Right renal pelvis (tissue), 4 donors: ENCODE measurements at places on chromosomes 3 and 15. TPM values are rescaled to one million over a fixed set of nuclear protein-coding genes. Genes with fewer than 3 reads are reported as not detected.
A peak's percentile ranks its signal among the peaks of the same experiment; 100 is the strongest.

DNA sequence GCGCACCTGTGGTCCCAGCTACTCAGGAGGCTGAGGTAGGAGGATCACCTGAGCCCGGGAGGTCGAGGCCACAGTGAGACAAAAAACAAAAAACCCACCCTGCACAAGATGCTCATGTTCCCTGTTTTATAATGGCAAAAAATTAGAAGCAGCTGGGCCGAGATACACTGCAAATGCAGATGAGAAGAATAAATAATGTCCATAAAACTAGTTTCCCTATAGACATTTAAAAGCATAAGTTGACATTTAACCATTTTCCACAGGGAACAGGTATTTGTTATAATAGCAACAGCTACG lies 537 bp upstream of the SCAP start:
- no peak for DNase-seq

GRCh38 chr15:63500265-63501250 lies 3.8 kb upstream of the USP3 start:
- no peak for DNase-seq

GRCh38 chr15:37416103-37416502 lies 315.8 kb upstream of the MEIS2 start:
- DNase-seq = no peak

HGD gene
- polyA plus RNA-seq = 92.9 TPM

DNA sequence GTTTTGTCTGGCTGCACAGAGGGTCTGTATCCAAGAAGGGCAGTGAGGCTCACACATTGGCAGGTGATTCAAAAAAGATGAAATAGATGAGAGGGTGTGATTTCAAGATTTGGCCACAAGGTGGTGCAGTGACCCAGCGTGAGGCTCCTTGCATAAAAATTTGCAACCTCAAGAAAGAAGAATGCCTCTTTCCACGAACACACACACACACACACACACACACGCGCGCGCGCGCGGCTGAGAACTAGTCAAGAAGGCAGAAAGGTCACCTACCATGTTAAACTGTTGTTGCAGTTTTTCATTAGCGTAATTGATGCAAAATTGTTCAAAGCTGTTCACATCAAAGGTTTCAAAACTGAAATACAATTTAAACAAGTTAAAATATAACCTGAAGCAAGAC lies 39.2 kb downstream of the MYO5C start:
- peak; percentile 79 for DNase-seq

DNA sequence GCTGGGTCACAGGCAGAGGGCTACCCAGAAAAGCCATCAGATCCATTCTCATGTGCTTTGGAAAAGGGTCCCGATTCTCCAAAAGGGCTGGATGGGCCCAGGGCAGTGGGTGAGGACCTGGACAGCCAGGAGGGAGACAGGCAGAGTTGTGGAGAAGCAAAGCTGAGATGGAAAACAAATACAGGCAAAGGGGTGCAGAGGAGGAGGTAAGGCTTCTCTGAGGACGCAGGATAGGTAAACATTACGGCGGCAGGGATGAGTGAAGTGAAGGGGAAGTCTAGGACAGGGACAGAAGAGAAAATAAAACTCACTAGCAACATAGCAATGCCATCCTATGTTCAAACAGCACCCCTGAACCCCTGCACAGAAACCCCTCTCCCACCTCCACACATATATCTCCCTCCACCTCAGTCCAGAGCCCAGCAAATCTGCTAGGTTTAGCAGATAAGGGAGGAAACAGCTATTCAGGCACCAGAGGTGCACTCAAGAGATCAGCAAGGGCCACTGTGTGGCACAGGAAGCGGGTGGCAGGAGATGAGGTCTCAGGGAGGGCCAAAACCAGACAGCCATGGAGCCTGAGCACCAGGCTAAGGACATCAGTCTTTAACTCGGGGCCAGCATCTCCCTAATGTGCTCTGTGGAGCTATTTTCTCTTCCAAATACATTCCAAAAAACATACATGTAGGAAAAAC lies 51.3 kb downstream of the HOMER2 start:
- DNase-seq = no peak

DNA sequence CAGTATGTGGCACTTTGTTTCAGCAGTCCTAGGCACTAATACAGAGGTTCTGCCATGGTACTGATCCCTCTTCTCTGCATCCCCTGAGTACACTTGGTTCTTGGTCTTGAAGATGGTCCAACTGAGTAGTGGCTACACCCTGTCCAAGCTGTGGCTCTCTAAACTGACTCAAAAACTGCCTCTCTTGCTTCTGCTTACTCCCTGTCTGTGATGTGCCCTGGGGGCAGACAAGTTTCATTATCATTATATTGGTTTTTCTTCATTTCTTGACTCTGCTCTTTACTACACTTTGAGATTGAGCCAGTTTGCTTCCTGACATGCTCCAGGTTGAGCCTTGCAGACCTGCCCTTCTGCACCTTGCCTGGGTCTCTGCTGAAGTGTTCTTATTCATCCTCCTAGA lies 18.9 kb upstream of the ST3GAL6 start:
- no peak for DNase-seq

DNA sequence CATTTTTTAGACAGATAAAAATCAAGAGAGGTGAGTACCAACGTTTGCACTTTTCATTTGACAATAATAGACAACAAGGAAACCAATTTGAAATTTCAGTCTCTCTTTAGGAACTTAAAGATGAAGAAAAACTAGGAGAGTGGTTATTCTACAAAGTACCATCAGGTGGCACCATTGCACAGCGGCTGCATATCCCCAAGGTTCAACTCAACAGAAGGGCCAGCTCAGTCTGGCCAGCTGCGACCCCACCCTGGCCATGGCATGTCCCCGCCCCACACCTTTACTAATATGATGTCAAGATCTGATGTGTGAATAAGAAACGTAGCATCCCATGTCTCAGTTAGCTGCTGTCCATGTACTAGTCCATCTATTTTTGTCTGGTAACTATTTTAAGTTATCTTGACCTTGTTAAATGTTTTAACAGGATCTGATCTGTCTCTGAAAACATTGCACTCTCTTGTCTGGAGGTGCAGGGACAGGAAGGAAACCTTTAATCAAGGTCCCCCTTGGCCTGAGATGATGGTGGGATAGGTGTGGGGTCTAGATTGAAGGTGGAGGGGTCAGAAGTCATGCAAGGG lies 35.5 kb upstream of the CGNL1 start:
- no peak for DNase-seq

DNA sequence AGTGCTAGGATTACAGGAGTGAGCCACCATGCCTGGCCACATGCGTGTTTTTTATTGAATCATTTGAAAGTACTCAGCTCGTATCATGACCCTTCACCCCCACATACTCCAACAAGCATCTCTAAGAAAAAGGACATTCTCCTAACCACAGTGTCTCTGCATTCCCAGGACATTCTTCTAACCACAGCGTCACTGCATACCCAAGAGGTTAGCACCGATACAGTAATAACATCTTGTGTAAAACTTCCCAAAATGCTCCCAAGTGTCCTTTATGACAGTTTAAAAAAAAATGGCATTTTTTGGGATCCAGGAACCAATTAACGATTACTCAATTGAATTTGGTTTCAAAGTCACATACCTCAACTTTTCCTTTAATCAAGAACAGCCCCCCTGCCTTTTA lies 39.6 kb downstream of the FLNB start:
- no peak for DNase-seq

DNA sequence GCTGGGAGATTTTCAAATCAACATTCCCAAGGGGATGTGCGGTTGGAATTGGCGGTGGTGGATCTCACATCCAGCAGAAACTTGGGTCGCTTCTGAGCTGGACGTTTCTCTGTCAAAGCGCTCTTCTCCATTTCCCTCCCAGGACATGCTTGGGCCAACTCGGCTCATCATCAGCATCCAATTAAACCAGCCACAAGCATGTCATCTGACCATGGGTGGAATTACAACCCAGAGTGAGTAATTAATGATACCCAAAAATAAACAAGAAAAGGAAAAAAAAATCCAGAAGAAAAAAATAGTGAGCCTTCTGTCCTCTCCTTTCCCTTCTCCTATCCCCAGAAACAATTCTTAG lies 111.2 kb downstream of the XXYLT1 start:
- no peak for DNase-seq

- DNase-seq = no peak
These were observed 53.5 kb downstream of the PLXNA1 start for GRCh38 chr3:127036209-127037020.

RAB6B gene
- polyA plus RNA-seq = 17.8 TPM

ACAP2 gene
- 34.6 TPM for polyA plus RNA-seq

GRCh38 chr15:38454696-38455090 lies 766 bp downstream of the FAM98B start:
- DNase-seq = peak; percentile 4

DNA sequence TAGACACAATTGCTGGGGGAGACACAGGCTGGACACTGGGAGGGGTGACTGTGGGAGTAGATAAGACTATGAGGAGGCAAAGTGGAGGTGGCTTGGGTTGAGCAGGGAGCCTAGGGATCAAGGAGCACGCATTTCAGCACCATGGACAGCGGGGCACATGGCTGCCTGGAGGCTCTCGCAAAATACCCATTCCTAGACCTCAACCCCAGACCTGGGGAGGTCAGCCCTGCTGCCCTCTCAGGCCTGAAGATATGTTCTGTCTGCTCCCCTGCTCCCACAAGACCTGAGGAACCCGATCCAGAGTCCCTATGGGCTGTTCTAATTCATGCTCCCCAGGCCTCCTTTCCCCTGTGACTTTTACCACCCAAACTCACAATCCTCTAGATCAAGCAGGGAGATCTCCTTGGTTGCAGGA lies 16.0 kb upstream of the CPEB1 start:
- no peak for DNase-seq

DNA sequence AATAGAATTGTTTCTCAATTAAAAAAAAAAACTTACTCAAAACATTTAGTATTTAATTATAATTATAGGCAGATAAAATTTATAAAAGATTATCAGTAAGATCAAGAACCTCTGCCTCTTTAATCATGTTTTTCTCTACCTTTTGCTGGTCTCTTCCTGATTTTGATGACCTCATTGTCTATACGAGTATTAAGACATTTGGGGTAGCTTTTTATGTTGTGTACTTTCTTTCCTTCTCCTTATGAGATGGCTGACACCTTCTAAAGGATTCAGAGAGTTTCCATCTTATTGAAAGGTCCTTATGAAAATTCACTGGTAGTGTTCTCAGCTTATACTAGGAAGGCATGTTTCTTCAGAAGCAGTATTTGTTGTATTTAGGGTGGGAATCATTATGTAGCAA lies 426.3 kb downstream of the LPP start:
- DNase-seq = no peak

- DNase-seq = no peak
These were observed 113.2 kb upstream of the TP63 start for GRCh38 chr3:189517981-189518380.

DNA sequence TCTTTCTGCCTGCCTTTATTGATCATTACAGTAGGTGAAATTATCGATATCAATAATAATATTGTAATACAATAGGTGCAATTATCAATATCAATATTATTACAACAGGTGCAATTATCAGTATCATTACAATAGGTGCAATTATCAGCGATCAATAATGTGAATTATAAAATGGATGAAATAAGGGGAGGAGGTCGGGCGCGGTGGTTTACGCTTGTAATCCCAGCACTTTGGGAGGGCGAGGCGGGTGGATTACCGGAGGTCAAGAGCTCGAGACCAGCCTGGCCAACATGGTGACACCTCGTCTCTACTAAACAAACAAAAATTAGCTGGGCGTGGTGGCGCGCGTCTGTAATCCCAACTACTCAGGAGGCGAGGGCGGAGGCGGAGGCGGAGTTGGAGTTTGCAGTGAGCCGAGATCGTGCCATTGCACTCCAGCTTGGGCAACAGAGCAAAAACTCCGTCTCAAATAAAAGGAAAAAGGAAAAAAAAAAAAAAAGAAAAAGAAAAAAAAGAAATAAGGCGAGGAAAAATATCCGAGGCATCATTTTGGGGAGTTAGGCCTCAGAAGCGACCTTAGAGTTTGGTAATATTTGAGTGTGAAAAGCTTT lies 611 bp upstream of the BNIP2 start:
- DNase-seq = peak; percentile 9

GRCh38 chr3:183532620-183533411 lies 22.7 kb downstream of the KLHL6 start:
- no peak for DNase-seq

DNA sequence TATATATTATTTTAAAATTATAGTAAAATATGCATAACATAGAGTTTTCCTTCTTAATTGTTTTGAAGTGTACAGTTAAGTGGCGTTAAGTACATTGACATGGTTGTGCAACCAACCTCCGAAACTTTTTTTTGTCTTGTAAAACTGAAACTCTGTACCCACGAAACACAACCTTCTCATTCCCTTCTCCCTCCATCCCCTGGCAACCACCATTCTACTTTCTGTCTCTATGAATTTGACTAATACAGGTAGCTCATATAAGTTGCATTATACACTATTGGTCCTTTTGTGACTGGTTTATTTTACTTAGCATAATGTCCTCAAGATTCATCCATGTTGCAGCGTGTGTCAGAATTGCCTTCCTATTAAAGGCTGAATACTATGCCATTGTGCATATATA lies 179.4 kb downstream of the SATB1 start:
- no peak for DNase-seq

GRCh38 chr3:61443886-61444285 lies 117.5 kb upstream of the PTPRG start:
- no peak for DNase-seq

DNA sequence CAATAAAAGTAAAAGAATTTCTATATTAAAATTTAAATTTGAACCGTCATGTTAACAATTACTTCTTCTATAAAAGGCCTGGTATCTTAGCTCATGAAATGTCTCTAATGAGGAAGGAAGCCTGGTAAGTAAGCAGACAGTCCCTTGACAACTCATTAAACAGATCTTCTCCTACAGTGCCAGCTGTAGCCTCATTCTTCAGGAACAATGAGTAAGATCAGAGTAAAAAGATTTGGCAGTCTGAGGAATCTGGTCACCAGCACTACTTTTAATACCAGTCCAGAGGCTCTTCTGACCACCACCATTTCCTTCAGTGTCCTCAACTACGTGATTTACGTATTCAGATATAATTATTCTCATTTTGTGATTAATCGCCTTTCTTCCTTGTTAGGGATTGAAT lies 955.0 kb upstream of the ALCAM start:
- DNase-seq = no peak

DNA sequence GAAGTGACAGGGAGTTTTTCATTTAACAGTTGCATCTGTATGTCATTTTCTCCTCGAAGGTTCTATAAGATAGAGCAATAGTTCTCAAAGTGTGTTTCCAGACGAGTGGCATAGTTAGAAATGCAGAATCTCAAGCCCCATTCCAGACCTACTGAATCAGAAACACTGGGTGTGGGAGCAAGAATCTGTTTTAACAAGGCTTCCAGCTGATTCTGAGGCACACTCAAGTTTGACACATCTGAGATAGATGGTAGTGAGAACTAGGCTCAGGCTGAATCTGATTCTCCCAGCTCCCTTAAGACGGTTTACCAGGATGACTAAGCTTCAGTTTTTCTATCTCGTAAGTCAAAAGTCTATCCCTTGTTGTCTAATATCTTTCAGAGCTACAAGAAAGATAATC lies 159.8 kb upstream of the NUDT16 start:
- DNase-seq = no peak

- no peak for DNase-seq
These were observed 6.9 kb downstream of the MAP1A start for GRCh38 chr15:43524254-43524845.

COMMD4 gene
- 84.8 TPM for polyA plus RNA-seq

GRCh38 chr3:184751204-184752040 lies 39.6 kb upstream of the MAGEF1 start:
- no peak for DNase-seq

CLDN18 gene
- 1.6 TPM for polyA plus RNA-seq
